Stimulated activated CD8-positive, alpha-beta memory T cell treated with anti-CD3 and anti-CD28 coated beads, Interleukin-7, amount 100 ng/mL, for 1 hour (primary cell): ENCODE measurements at places on chromosomes 7 and 10.

- no peak for DNase-seq
These were observed 91.3 kb downstream of the CD36 start for GRCh38 chr7:80729591-80730320.

DNA sequence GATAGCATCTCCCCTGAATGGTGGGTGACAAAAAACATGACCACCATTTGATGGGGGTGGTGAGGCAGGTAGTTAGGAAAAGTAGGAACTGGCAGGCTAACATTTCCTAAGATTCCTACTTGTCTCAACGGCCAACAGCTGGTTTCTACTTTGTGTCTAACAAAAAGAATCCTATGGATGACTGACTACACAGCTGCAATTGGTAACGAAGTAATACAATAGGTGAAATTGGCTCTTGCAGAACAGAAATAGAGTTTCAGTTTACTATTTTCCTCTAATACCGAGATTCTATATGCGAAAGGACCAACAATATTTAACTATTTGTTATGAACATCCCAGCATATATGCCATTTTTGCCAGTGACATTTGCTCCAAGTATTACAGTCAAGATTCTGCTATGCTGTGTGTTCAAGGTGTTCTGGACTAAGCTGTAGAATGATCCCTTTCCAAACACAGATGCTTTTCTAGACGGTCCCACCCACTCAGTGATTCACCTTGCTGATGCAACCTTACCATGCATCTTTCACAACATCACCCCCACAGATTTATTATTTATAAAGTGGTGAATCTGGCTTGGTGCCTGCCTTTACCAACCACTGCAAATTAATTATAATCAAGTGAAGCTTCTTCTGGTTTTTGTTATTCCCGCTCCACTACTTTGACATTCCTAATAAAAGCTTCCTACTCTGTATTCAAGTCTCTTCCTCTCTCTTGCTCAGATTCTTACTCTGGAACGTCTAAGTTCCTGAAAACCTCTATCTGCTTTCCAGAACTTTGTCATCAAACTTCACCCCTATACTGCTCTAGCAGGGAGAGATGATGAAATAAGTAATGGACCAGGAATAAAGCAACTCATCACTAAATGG lies 16.8 kb downstream of the BBIP1 start:
- DNase-seq, result no peak

DNA sequence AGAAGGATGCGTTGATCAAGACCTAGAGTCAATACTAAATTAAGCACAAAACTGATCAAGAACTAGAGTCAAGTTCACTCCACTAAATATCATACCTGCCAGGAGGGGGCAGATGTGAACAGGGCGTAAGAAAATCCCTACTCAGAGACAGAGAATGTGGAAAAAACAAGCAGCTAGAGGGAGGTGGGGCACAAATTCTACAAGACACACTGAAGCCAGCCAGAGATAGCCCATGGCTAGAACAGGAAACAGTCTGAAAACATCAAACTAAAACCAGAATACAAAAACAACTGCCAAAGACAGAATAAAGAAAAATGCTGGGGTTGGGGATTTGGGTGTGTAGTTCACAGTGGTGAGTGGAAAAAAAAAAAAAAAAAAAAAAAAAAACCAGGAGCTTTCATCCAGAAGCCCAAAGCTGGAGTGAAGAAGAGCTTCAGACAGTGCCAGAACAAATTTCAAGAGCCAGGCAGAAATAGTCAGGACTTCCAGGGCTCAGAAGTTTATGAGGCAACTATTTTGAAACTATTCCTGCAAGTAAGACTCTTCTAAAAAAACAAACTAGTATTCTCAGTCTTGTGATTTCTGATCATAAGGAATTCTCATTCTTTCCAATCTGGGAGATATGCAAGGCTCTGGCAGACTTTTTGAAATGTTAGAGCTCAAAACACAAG lies 118.3 kb downstream of the CCDC71L start:
- DNase-seq, result no peak

- DNase-seq, result no peak
These were observed 75.7 kb downstream of the SPAG6 start for GRCh38 chr10:22420787-22421517.
